ENCODE measurements at places on chromosomes 2 and 18. TPM values are rescaled to one million over a fixed set of nuclear protein-coding genes. Genes with fewer than 3 reads are reported as not detected.

DNA sequence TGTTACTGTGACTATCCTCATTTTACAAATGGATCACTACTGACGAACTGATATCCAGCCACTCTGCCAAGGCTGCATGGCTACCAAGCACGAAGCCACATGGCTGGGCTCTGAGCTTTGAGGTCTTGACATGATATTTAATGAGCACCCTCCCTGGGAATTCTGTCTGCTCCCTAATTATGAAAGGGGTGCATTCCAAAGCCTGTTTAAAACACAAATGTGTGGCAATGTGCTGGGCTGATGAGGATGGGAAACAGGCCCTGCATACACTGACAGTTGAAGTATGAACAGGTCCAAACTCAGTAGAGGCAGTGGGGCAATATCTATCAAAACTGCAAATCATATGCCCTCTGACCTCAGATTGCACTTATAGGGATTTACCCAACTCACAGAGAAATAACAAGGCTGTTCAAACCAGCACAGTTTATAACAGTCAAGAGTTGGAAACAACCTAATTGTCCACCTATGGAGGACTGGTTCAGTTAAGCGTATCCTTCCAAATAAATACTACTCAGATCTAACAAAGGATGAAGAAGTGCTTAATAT, 20.8 kb downstream of the CDC42EP3 start:
- DNase-seq: no peak

The RAD51AP2 gene
- not detected for total RNA-seq

GRCh38 chr2:26438526-26438925, 36.8 kb downstream of the DRC1 start:
- no peak for DNase-seq

The CHN1 gene
- 1.3 TPM for total RNA-seq

DNA sequence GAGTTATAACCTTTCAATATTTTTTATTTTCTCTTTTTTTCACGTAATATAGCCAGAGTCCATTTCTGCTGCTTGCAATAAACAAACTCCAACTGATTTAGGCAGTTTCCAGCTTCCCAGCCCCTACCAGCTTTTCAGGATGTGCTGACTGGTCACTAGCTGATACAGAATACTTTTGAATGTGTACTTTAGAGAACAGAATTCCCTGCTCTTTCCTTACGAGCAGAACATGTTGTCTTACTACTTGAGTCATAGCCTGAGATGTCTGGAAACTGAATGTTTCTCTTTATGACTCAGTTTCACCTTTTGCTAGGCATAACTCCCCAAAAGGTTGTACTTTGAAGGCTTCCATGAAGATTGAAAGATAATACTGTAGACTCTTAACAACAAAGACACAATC, 44.5 kb upstream of the KCNE4 start:
- DNase-seq: no peak
